ENCODE measurements at places on chromosomes 7 and 10.

DNA sequence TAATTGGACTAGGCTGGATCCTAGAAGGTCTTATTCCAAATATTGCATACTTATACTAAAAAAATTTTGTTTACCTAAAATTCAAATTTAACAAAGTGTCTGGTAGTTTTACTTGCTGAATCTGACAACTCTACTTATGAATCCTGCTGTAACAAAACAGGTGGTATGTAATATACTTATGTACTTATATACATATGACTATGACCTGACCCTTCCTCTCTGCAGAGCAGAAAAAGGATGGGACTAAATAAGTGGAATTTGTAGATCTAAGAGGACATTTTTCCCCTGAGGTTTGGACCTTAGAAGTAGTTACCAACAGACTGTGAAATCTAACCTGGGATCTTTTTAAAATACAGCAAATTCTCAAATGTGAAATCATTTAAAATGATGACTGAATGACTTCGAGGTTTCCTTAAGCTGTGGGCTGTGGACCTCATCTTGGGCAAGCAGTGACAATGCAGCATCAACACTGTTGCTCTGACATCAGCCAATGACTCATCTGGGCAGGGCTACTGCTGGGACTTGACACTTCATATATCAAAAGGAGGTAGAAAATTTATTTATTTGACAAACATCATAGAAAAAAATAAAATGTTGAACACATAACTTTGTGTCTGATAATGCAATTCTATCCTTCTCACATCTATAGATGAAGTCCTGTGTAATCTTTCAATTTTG is 73.6 kb downstream of the RELN start:
- DNase-seq, result peak; percentile 51

GRCh38 chr10:69847883-69848282 is 46.2 kb downstream of the COL13A1 start:
- DNase-seq, result peak; percentile 61

DNA sequence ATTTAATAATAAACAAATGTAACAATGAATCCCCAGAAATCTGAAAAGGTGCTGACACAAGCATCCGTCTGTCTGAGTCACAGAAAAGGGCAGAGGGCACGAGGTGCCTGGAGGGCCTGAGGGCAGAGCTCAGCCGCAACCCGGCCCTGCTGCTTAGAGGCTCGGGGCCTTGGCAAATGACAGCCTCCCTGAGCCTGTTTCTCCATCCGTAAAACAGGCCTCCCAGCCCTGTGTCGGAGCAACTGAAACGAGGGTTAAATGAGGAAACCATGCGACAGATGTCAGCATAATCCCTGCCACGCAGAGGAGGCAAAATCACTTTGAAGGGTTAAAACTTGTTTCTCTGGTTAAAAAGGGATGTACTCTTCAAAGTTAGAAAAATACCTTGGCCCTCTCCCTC is 24.9 kb downstream of the NUDT1 start:
- DNase-seq, result no peak

- no peak for DNase-seq
These were observed 315.1 kb downstream of the BBS9 start for GRCh38 chr7:33444511-33444910.

DNA sequence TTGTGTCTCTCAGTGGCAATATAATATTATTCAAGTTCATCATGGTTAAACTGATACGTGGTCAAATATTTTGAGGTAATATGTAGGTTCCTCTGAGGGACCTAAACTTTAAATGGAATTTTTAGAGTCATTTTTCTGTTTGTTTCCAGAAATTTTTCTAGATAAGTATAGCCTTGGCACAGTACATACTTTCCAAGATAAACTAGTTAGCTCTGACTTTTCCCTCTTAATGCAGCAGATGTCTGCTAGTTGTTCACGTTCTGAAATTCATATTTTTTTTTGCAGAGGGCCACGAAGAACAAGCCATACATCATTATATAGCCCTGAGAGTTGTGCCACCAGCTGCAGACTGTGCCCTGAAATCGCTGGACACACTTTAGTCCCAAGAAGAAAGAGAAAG is 61.6 kb downstream of the A1CF start:
- DNase-seq, result no peak

DNA sequence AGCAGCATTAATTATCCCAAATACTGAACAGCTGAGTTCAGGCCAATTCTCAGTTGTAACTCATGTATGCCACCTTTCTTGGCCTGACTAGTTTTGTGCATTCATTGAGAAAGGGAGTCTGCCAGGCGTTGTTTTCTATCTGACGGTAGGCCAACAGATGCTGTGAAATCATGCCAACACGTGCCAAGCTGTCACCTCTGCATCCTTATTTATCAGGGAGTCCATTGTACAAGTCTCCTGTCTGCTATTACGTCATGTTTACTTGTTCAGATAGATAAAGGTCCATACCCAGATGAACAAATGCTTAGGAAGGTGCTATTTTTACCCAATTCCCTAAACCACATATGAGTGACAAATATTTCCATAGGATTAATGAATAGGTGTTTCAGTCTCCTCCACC is 127.2 kb upstream of the CDK6 start:
- no peak for DNase-seq

DNA sequence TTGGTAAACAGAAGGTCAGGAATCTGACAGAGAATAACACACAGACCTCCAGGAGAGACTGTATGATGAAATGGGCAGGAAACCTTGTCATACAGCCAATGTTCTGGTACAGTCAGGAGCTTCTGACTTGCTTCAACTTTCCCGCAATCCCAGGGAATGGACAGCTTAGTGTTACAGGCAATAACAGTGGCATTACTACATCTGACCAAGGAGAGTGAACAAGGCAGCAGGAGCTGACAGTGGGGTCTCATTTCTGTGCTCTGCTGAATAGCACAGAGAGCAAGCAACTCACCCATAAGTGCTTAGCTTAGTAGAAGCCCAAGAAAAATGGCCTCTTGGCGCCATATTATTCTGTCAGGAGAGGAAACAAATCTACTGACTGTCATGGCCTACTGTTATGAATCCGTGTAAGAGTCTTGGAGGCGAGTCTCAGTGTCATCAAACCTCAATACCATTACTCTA is 186.2 kb upstream of the MTPN start:
- no peak for DNase-seq

Measured in mesendoderm (in vitro differentiated cells).